ENCODE measurements at places on chromosomes 11 and 22. TPM values are rescaled to one million over a fixed set of nuclear protein-coding genes. Genes with fewer than 3 reads are reported as not detected.

DNA sequence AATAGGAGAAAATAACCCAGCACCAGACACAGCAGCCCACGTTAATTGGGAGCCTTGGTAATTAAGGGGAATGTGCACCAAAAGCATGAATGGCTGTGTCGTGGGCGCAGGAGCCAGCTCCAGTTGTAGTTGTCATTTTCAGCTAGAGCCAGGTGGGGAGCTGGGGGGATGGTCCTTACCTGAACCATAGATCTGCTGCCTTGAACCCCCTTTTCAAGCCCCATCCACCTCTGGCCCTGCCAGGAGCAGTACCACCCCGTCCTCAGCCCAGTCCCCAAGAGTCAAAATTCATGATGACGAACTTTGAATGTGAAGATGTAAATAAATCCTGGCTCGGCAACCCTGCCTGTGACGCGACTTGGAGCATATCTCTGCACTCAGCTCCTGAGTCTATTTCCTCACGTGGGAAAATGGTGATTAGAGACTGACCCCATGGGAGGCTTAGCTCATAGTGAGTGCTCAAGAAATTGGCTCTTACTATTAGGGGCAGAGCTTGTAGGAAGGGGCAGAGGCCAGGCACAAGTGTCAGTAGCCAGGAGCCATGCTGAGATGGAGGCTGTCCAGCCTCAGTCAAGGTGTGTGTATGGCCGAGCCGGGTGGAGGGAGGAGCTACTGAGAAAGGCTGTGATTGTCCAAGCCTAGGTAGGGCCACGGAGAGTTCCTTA lies 794 bp upstream of the FXYD6 start:
- no peak for DNase-seq

- DNase-seq, result no peak
Measured at GRCh38 chr11:77505956-77506355, 32.1 kb upstream of the PAK1 start.

The CALCB gene
- not detected for total RNA-seq

DNA sequence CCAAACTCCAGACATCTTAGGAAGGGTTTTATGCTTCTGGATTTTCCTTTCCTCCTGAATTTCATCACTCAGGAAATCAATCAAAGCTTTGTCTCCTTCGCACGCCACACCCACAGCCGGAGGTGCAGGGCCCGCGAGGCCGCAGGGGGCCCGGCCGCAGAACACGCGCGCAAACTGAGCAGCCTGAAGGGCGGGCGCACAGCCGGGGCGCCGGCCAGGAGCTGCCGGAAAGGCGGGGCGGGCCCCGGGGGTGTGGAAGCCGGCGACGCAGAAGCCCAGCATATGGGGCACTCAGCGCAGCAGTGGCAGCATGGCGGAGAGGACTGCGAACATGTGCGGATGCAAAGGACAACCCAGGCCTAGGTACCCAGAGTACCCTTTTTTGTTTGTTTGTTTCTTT lies 33.1 kb upstream of the SPTBN2 start:
- no peak for DNase-seq

DNA sequence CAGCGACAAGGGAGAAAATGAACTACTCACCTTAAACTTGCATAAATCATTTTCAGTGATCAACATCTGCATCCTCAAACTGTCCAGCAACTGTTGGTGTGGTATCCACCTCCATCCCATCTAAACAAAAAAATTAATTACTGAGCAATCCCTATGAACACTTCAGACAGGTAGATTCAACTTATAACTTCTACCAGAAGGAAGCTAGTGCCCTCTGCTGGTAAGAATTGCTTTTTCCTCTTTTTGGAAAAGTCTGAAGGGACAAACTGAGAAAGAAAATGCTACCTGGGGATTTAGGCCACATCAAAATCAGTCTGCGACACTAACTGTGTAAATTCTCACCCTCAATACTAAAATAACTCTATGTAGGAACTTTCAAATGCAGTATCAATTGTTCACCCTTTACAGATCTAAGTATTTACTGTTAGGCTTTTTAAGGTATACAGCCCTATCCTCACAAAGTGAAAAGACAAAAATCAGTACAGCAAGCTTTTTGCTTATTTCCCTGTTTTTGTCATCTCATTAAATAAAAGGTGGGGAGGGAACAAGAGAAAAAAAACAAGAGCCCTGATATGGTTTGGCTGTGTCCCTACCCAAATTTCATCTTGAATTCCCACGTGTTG lies 17.9 kb downstream of the CLNS1A start:
- DNase-seq, result peak; percentile 19

- DNase-seq, result no peak
Measured at GRCh38 chr11:78914503-78914902, 339.8 kb upstream of the NARS2 start.

The ISX gene
- not detected for total RNA-seq

DNA sequence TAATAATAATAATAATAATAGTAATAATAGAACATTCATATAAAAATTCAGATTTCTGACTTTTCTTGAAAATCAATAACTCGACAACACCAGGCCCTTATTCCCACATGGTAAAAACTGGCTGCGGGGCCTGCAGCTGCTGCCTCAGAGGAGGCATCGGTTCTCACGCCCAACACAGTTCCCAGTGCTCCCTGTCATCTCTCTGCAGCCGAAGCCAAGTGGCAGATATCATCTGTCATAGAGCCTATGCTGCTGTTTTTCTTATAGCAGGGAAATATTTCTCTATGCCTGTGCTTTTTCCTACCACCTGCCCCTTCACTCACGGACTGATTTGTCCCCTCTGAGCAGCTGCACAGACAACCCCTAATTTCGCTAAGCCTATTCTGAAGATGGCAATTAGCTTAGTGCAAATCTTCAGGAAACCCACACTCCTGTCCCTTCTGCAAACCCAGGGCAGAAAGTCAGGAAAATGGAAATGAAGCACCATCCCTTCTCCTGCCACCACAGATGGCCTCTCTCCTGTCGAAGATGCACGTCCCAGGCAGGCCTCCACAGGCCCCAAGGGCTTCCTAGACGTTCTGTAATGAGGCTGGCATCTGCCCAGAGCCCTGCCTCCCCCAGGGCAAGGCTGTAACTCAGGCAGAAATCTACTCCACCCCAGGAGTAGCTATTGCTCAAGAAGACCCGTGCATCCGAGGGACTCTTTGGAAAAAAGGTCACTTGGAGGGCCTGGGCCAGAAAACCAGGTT lies 66.7 kb downstream of the SYN3 start:
- DNase-seq, result peak; percentile 93

GRCh38 chr11:3747704-3748103 lies 49.6 kb downstream of the NUP98 start:
- no peak for DNase-seq

GRCh38 chr22:30662040-30662439 lies 5.6 kb downstream of the DUSP18 start:
- DNase-seq, result no peak

DNA sequence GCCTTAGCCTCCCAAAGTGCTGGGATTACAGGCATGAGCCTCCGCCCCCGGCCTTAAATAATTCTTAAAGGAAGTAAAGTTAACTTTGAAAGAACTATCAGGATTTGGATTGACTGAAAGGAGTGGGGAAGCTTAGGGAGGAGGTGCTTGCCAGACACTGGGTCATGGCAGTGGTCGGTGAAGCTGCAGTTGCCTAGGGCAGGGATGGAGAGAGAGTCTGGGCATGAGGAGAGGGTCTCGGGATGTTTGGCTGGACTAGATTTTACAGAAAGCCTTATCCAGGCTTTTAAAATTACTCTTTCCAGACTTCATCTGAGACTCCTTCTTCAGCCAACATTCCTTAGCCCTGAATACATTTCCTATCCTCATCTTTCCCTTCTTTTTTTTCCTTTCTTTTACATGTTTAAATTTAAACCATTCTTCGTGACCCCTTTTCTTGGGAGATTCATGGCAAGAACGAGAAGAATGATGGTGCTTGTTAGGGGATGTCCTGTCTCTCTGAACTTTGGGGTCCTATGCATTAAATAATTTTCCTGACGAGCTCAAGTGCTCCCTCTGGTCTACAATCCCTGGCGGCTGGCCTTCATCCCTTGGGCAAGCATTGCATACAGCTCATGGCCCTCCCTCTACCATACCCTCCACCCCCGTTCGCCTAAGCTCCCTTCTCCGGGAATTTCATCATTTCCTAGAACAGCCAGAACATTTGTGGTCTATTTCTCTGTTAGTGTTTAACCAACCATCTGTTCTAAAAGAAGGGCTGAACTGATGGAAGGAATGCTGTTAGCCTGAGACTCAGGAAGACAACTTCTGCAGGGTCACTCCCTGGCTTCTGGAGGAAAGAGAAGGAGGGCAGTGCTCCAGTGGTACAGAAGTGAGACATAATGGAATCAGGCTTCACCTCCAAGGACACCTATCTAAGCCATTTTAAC lies at the start of gene NNMT:
Gene NNMT, plus strand, starts transcription at position 724 of the 929 bp plus-strand sequence. Its CDS starts 158 bp downstream, at position 882.
- peak; percentile 76 for DNase-seq

DNA sequence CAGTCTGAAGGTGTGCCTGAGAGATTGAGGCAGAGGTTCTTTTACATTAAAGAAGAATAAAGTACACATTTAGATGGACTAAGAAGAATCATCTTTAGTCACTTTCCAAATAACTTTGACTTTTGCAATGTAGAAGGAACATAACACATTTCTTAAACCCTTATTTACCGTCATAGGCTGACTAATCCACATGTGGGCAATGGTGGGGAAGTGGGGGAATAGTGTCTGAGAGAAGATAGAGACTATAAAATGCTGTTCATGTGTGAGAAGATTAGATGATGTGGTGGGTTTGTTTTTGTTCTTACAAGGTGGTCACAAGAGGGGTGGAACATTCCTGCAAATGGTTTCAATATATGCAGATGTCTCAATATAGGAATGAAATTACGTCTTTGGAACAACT lies 1.8 kb downstream of the MS4A4A start:
- DNase-seq, result no peak

DNA sequence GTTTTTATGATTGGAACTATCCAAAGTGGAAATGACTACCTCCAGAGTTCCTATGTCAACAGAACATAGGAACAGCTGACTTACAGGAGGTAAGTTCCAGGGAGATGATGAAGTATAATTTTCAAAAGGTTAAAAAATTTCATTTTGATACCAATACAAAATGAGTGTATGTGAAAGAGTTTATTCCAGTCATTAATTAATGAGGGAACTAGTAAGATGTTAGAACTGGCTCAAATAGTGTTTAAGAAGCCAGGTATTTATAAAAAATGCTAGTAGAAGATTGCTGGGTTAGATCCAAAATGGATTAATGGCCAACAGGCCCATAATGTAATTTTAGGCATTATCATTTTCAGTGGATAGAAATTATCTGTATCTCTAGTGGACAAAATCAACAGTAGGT lies 227.7 kb upstream of the ZBED5 start:
- no peak for DNase-seq

GRCh38 chr11:20247591-20248007 lies 87.3 kb upstream of the DBX1 start:
- DNase-seq, result peak; percentile 91

GRCh38 chr22:46537946-46538813 lies 760 bp upstream of the CELSR1 start:
- DNase-seq, result no peak

DNA sequence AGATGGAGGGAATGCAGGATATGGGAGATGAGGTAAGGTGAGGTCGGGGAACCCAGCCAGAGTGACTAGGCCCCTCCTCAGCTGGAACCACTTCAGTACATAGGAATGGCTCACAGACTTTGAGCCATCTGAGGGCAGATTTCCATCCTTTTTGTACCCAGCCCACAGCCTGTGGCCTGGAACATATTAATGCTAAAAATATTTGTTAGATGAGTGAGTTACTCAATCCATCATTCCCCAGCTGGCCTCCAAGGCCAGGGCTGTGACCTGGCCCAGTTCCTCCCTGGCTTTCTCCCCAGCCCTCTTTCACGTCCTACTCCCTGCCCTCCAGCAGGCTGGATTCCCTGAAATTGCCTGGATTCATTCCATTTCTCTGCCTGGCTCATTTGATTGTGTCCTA lies 57.2 kb upstream of the PRDM11 start:
- DNase-seq, result no peak

GRCh38 chr11:3767536-3767935 lies 29.8 kb downstream of the NUP98 start:
- DNase-seq, result no peak

GRCh38 chr11:71129624-71130023 lies 122.8 kb downstream of the SHANK2 start:
- peak; percentile 86 for DNase-seq

The OR52H1 gene
- total RNA-seq, result not detected

DNA sequence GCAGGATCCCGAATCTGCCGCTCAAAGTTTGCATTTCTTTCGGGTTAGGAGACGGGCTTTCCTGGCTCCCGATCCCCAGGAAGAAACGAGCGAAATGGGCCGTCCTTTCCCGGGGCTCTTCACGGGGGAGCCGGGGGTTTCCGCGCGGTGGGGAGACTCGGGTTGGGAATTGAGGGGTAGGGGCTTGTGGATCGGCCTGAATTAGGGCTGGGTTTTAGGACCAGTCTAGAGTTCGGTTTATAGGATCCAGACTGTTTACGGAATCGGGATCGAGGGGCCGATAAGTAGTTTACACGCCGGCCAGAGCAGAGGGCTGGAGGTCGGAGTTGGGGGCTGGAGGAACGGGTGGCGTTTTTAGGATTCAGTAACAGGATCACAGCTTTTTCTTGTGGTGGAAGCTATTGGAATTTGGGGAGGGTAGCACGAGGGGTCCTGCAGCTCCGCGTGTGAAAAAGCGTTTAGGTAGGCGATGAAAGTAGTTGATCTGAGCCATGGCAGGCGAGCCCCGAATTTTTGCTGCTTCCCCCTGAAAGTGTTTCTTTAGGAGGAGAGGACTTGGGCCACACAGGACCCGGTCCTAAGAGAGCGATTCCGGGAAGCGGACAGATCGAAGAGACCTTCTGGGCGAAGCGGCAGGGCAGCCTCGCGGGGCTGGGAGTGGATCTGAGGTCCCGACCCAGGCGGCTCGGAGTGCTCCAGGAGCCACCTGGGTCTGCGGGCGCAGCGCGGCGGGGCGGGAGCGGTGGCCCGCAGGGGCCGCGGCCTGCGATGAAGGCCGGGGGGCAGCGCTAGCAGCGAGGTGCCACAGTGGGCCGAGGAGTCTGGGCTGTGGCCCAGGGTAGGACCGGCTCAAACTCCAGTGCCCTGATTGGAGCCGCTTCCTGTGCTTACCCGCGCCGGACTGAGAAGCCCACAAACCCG lies 1.6 kb downstream of the PKNOX2 start:
- DNase-seq, result peak; percentile 52

The FXYD6 gene
- total RNA-seq, result 90.1 TPM

The MUC2 gene
- 0.06 TPM for total RNA-seq

The TNNI2 gene
- total RNA-seq, result 20.2 TPM

GRCh38 chr11:45398325-45398724 lies 112.2 kb upstream of the SYT13 start:
- no peak for DNase-seq

The FAT3 gene
- total RNA-seq, result 23.1 TPM

DNA sequence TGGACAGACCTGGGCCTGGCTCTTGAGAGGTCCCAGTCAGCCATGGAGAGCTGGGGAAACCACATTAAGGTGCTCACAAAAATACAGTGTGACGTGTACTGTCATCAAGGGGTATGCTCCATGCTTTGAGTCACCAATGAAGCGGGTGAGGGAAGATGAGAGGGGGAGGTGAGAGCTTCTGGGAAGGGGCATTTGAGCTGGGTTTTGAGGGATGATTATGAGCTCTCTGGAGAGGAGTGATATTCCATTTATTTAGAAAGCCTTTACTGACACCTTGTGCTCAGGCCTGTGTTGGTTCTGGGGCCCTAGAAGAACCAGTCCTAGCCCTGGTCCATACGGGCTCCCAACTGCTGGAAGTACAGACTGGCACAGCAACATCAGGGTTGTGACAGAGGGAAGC lies 10.4 kb upstream of the ARHGEF17 start:
- DNase-seq, result no peak

- peak; percentile 68 for DNase-seq
Measured at GRCh38 chr22:50293441-50294318, 13.8 kb downstream of the PLXNB2 start.

The ANO1 gene
- 1.6 TPM for total RNA-seq

Measured in SJCRH30 (cell line).